ENCODE measurements at places on chromosomes 11 and 22.

DNA sequence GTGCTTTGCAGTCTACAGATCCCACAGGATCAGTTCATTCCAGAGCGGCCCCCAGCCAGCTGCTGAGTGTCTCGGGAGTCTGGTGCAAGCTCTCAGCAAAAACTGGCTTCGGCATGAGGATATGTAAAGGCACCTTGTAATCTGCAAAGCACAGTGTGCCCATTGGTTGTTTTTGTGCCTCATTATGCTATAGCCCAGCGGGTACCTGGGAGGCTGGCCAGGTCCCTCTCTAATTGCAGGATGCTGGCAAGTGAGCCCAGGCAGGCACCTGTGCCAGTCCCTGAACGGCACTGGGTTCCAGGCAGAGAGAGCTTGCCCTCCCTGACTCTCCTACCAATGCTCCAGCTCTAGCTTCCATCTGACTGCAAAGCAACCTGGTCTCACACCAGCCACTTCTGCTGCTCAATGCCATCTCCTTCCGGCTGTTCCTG lies 128.7 kb downstream of the DSCAML1 start:
- DNase-seq = no peak

- DNase-seq = no peak
Observed at GRCh38 chr11:126477535-126478305, 122.2 kb downstream of the ST3GAL4 start.

DNA sequence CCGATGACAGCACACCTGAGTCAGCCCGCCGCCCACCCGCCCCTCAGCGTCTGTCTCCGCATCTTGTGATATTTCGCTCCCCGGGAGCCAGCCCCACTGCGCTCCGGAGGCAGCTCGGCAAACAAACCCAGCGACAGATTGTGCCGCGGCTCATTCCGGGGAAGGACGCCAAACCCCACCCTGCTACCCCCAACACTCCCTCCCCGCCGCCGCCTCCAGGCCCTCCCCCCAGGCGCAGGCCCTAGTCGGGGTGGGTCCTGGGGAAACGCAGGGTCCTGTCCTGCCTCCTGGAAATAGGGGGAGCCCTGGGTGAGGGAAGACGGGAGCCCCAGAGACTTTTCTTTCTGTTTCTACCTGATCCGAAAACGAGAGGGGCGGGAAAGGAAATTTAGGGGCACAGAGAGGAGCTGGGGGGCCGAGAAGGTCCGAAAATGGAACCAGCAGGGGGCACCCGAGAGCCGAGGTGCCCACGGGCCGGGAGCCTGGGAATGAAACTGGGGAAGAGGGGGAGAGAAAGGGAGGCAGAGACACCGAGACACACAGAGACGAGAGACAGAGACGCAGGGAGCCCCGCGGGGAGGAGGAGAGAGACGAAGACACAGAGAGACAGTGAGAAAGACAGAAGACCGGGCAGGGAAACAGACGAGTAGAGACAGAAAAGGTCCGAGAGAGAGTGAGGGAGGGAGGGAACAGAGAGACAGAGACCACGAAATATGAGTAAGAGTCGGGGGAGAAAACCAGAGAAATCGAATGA lies 1.7 kb upstream of the RTN4RL2 start:
- DNase-seq = no peak

DNA sequence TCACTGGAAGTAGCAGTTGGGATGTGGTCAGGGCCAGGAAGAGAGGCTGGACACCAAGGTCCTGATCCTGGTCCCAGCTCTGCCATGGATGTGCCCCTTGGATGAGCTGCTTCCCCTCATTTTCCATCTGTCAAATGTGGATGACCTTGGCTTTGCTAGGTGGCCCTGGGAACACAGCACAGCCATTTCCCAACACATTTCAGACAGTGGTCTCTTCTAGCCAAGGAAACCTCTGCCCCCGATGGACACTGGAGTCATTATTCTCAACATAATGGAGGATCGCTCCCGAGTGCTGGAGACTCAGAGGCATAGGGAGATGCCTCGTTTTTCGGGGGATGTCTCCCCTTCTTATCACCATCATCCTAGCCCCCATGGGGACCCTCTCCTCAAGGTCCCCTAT lies 13.6 kb upstream of the MPPED1 start:
- DNase-seq = no peak

GRCh38 chr22:38729946-38730345 lies 24.2 kb downstream of the GTPBP1 start:
- no peak for DNase-seq

- no peak for DNase-seq
Observed at GRCh38 chr11:118820412-118821357, 29.7 kb upstream of the DDX6 start.

DNA sequence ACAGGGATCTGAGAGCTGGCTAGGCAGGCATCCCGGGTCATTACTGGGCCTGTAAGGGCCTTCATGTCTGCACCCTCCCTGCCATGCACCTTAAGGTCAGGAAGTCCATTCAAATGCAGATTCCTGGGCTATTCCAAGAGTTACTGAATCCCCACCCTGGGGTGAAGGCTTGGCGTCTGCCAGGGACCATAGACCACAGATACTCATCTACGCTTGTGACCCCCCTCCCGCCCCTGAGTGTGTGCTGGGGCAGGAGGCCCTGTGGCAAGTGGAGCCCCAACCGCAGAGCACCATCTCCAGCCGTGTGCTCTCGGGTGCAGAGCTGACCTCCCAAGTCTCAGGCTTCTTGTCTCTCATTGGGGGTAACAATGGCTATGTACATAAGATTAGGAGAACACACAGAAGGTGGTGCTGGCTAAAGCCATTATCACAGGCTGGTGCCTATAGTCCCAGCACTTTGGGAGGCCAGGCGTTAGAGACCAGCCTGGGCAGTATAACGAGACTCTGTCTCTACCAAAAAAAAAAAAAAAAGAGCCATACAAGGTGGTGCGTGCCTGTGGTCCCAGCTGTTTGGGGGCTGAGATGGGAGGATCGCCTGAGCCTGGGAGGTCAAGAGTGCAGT lies 19.1 kb upstream of the KCNQ1OT1 start:
- no peak for DNase-seq

- no peak for DNase-seq
Observed at GRCh38 chr11:72673284-72673942, 809 bp downstream of the PDE2A start.

DNA sequence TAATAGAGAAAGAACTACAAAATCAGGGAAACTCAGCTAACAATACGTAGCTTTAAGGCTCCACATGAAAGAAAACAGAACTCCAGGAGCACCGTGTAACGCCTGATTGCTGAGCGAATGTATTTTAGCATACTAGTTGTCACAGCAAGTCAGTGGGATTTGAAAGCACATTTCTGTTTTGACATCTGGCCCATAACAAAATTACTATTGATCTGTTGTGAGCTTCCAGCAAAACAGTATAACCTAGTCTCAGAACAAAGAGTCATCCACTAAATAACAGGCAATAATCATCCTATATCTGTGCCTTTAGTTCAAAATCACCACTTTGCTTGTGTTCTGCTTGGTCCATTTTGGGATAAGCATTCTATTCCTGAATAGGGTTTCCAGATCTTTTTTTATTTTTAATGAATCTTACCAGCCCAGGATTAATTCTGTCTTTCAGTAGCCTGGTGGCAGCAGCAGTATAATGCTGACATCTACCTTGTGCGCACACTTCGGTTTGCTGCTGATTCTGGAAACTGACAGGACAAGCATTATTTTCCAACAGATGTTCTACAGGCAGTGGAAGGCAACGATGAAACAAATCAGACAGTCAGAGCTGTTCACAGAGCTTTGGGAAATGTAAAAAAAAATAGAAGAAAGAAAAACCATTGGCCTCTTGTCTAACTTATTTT lies 66.2 kb downstream of the CADM1 start:
- no peak for DNase-seq

DNA sequence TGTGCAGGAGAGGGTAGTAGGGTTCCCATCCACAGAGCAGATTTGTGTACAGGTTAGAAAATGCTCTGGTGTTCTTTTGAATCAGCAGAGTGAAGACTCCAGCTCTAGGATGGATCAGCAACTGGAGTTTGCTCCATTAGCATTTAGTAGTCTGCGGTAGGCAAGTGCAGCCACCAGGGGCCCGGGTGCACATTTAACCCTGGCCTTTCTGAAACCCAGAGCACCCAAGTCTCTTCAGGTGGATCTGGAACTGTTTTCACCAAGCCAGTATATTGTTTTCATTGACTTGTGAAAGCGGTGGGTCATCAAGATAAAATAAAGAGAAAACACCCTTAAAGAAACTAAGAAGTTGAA lies 100.8 kb upstream of the CLPB start:
- no peak for DNase-seq

GRCh38 chr11:123231256-123231655 lies 36.2 kb upstream of the CLMP start:
- no peak for DNase-seq

DNA sequence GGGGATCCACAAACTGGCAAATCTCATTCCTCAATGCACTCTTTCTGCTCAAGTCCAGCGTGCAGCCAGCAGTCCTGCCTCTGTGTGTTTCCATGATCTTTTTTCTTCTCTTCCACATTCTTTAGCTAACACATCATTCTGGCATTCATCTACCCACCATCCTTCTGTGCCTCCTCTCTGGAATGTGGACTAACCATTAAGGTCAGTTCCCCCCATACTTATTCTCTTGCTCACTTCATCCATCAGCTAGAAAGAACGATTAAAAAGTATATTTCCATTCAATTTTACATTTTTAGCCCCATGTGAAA lies 7.8 kb downstream of the KIRREL3 start:
- no peak for DNase-seq

DNA sequence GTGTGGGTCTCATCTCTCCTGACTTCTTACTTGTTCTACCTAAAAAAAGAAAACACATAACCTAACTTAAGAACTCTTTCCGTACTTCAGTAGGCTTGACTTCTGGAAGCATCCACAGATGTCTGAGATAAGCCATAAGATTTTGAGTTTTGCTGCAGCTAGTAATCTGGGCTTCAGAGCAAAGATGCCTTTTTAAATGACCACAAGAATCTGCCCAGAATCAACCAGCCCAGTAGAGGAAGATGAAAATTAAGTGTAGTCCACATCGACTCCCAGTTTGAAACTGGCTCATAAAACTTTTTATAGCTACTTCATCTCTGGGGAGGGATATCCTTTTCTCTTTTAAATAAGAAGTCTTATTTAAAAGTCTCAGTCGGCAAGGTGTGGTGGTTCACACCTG lies 10.7 kb downstream of the DENND5A start:
- DNase-seq = no peak

DNA sequence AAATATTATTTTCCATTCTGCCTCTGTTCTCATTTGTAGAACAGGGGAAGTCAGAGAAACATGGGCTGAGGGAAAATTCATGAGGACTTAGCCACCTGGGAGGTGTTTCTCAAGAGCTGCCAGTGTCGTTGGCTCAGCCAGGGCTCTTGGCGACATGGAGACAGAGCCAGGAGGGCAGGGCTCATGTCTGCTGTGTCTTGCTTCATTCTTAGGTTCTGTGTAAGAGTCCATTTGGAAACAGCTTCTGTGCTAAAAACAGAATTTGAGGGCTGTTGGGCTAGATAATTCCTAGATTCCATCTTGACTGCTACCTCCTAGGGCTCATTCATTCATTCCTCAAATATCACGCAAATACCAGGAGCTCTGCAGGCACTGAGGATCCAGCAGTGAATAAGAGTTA lies 15.1 kb upstream of the MRGPRX2 start:
- DNase-seq = no peak

- DNase-seq = no peak
Observed at GRCh38 chr22:40128989-40129388, 48.7 kb upstream of the TNRC6B start.

DNA sequence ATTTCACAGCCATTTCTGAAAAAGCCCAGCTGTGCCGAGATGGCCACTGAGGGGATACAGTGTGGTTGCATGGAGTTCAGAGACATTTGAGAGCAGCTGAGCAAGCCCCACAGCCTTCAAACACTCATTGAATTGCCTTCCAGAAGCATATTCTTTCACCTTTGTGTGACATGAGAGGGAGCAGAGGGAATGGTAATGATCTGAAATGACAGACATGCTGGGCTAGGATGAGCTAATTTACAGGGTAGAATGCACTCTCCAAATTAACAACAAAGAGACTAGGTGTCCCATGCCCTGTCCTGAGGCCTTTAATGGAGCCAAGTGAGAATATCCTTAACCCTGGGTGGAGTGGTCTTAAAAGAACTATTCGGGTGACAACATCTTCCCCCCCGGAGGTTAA lies 585.4 kb downstream of the NELL1 start:
- no peak for DNase-seq
